ENCODE measurements at places on chromosomes 4 and X.
A peak's percentile ranks its signal among the peaks of the same experiment; 100 is the strongest.

GRCh38 chr4:89754531-89754930 is 82.4 kb downstream of the SNCA start:
- no peak for DNase-seq

- DNase-seq: no peak
Observed at GRCh38 chrX:154698630-154699248, 45.4 kb upstream of the CTAG2 start.

- no peak for DNase-seq
Observed at GRCh38 chr4:151227172-151227571, 49.8 kb upstream of the PRSS48 start.

DNA sequence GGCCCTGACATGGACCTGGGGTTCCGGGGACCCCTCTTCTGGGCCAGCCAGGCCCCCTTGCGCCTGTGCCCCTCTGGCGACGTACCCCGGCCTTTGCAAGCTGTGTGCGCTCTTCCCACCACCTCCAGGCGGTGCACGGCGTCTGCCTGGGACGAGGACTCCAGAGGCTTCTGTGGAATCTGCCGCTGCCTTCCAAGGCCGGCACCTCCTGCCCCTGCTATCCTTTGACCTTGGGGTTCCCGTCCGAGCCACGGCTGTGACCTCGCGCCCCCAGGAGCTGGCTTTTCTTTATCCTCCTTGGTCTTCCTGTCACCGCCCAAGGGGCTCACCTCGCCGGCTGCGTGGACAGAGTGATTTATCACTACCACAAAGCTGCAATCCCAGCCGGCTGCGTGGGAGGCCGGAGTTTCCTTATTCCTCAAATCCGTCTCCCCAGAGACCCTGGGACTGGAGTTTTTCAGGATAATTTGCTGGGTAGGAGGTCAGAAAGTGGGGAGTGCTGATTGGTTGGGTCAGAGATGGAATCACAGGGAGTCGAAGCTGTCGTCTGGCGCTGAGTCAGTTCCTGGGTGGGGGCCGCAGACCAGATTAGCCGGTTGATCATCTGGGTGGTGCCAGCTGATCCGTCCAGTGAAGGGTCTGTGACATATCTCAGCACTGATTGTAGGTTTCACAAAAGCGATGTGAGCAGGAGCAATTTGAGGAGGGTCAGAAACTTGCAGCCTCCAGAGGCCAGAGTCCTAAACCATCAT is 19.8 kb upstream of the PLCXD1 start:
- no peak for DNase-seq

GRCh38 chr4:36064117-36064516 is 180.2 kb downstream of the ARAP2 start:
- no peak for DNase-seq

DNA sequence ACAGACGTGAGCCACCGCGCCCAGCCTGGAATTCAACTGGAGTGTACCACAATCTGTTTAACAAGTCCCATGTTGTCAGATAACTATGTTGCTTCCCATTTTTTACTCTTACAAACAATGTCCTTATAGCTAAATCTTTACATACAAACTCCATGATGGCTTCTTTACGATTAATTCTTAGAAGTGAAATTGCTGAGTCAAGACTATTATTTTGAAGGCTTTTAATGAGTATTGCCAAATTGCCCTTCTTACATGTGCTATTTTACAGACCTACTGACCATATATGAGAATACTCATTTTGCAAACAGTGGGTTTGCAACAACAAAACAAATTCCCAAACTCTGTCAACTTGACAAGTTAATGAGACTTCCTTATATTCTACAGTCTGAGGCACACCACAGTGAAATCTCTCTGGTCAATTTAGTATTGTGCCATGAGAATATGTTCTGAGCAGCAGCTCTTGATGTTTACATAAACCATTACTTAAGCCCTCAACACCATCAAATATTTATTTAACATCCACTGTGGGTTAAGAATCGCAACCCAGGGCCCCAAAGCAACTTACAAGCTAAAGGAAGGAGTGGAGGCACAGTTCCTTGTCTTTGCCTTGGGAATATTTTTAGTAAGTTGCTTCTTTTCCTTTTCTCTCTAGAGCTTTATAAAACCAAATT is 128.5 kb downstream of the SPRY1 start:
- DNase-seq: no peak

GRCh38 chr4:30402276-30402675 is 317.9 kb upstream of the PCDH7 start:
- DNase-seq: no peak

GRCh38 chr4:174096456-174096855 is 187.0 kb downstream of the FBXO8 start:
- no peak for DNase-seq

GRCh38 chrX:130497531-130497930 is 95.7 kb downstream of the RBMX2 start:
- DNase-seq: no peak

- DNase-seq: no peak
Observed at GRCh38 chr4:110183643-110184042, 14.8 kb downstream of the ELOVL6 start.

- DNase-seq: no peak
Observed at GRCh38 chrX:119235051-119235511, 1.0 kb upstream of the PGRMC1 start.

GRCh38 chrX:152884171-152884570 is 13.7 kb upstream of the ZNF185 start:
- no peak for DNase-seq

GRCh38 chr4:139054791-139055505 is 39.4 kb downstream of the NOCT start:
- DNase-seq: no peak

GRCh38 chrX:35507701-35508100 is 290.4 kb upstream of the MAGEB16 start:
- DNase-seq: no peak

DNA sequence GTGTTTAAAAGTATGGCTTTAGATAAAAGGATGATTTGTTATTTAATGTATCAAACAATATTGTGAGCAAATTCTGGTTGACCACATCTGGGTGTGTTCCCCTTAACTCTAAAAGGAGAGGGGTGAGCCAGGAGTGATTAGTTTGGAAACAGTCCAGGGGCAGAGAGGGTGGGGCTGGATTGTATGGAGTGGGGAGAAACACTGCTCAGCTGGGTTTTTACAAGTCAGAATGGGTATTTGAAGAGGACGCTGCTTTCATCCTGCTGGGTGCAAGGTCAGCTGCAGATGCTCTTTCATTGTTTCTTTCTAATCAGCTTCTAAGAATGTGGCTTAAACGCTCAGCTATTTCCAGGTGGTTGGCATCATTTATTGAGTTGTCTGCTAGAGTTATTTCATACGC is 82.8 kb upstream of the LIMCH1 start:
- DNase-seq: no peak

DNA sequence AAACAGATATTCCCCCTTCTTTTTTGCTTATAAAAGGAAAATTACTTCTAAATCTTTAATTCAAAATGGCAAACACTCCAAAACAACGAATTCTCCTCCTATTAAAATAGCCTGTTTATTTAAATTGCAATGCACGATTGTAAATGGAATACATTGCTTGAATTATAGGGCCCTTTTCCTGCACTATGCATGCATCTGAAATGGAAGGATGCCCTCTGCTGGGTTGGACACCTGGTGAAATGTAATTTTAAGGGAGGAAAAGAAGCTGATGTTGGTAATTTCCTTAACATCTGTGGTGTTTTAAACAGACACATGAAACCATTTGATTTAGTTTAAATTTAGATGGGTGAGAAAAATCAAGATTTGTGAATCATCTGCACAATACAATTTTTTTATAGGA is 72.8 kb downstream of the GRXCR1 start:
- peak; percentile 7 for DNase-seq

GRCh38 chrX:31487951-31488350 is 416.1 kb upstream of the FTHL17 start:
- no peak for DNase-seq

GRCh38 chrX:30615229-30615628 is 37.7 kb upstream of the TASL start:
- DNase-seq: no peak

GRCh38 chrX:13821738-13822137 is 4.8 kb upstream of the GPM6B start:
- DNase-seq: no peak

DNA sequence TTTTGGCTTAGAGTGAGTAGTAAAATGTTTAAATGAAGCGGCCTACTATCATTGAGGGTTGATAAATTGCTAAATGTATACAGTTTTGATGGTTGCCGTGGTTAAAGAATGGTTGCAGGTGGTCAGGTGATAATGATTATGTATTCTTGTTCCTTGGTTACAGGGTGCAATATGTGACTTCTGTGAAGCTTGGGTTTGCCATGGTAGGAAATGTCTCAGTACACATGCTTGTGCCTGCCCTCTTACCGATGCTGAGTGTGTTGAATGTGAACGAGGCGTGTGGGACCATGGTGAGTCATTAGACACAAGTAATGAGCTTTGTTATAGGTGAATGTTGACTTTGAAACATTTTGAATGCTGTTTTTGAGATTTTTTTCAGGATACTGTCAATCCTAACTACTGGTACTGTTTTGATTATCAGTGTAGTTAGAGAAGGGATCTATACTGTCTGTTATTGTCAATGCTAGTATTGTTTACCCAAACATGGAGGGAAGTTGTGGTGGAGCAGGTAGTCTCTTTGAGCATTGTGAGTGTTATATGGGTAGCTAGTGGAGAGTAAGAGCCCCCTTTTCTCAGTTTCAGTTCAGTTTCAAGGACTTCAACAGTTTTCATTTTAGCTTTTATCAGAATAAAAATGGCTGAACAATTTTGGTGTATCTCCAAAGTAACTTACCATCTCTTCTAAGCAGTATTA is 8.9 kb downstream of the ZNF330 start:
- DNase-seq: no peak

DNA sequence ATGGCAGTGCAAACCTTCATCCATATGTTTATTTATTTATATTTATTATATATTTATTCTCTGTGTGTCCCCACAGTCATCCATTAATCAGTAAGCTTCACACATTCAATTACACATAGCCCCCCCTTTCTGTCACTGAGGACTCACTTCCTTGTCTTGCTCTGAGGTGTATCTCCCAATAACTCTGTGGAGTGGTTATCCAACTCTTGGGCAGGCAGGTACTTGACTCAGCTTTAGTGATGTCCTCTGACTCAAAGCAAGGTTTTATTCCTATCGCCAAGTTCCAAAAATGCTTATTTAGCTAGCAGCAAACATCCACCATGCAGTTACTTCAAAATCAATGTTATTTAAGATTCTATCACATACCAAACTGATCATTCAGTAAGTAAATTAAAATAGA is 25.2 kb upstream of the NDP start:
- no peak for DNase-seq

DNA sequence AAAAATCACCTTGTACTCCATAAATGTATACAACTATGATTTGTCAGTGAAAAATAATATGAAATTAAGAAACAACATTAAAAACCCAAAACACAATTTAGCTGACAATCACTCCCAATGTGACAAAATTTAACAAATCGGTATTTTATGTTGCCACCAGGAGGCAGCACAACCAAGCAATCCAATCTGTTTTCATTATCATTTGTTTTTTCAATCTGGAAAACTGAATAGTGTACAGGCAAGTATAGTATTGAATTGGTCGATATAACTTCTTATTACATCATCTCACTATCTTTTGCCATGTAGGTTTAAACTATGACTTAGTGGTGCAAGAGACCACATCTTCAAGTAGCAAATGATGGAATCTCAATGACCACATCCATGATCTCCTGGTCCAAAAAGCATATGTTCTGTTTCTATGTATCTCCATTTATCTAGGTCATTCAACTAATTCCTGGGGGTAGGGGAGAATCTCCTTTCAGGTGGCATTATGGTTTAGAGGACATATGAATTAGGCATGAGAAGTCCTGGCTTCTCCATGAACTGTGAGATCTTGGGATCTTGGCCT is 112.9 kb upstream of the AGA start:
- DNase-seq: peak; percentile 36

DNA sequence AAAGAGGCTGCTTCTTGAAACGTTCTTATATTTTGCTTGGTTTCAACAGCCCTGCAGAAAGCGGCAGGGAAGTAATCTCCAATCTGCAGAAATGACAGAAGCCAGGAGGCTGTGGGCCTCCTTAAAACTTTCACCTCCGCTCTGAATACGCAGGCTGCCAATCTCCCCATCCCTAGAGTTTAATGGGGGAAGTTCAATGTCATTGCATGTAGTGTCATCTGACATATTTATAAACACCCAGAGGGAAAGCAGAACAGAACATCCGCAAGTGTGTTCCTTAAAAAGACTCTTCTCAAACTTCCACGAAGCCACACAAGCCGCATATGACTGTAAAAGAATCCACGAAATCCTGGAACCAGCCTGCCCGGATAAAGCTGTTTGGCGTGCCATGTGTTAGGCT is 148.8 kb upstream of the TBL1X start:
- peak; percentile 30 for DNase-seq

DNA sequence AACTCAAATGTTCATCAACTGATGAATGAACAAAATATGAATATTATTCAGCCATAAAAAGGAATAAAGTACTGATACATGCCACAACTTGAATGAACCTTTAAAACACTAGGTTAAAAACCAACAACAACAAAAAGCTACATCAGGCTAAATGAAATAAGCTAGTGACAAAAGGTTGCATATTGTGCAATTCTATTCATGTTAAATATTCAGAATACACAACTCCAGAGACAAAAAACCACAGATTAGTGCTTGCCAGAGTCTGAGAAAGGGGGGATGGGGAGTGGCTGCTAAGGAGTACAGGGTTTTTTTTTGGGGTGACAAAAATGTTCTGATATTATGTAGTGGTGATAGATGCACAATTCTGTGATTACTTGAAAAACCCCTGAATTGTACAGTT is 58.5 kb downstream of the HAUS3 start:
- peak; percentile 37 for DNase-seq

GRCh38 chrX:23557070-23557469 is 110.2 kb upstream of the PRDX4 start:
- DNase-seq: peak; percentile 2

- no peak for DNase-seq
Observed at GRCh38 chr4:14222377-14223029, 595.0 kb upstream of the BOD1L1 start.

DNA sequence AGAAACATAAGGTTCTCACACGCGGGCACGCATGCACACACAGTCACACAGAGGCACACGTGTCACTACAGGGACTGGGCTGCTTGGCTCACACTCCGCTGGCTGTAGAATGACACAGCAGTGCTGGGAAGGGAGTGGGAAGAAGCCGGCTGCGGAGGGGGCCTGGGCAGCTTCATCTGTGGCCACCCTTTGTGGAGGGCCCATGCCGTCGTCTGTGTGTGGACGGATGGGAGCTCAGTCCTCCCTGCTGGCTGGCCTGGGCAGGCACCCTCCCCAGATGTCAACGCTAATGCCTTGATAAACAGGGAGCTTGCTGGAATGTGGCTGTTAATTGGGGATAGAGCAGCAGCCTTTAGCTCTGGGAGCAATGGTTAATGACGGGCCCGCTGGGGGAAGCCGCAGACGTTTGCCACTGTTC is 621.1 kb downstream of the BCOR start:
- DNase-seq: no peak

GRCh38 chrX:119726900-119727555 is 31.4 kb upstream of the SOWAHD start:
- DNase-seq: peak; percentile 82

DNA sequence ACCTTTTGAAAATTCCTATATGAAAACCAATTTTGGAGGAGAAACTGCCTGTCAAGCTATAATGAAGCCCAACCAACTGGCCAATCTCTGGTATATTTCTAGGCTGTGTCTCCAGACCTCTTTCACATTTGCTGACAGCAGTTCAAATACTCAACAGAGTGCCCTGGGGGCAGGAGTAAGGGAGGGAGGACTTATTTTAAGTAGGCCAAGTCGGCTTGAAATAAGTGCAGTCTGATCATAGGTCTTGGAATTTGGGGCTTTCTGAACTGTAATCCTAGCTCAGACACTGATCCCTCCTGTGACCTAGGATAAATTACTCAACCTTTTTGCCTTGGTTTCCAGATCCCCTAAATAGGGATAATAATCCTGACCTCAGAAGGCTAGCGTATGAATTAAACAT is 59.4 kb upstream of the SLC7A11 start:
- no peak for DNase-seq
